ENCODE measurements at places on chromosomes 13 and 19.

- DNase-seq = no peak
Measured at GRCh38 chr19:48413879-48414587, 20.6 kb downstream of the GRIN2D start.

DNA sequence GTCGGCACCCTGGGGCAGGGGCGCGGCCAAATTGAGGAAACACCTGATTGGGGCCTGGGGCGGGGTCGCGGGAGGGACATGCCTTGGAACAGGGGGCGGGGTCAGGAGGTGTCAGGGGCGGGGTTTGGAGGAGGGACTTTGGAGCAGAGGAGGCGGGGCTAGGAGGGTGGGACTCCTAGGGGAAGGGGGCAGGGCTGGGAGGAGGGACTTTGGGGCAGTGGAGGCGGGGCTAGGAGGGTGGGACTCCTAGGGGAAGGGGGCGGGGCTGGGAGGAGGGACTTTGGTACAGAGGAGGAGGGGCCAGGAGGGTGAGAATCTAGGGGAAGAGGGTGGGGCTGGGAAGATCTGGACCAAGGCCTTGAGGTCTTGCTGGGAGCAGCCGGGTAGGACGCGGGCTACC lies 21.9 kb downstream of the GRIN2D start:
- DNase-seq = peak; percentile 86

GRCh38 chr13:19185086-19185864 lies 3.7 kb upstream of the TUBA3C start:
- DNase-seq = no peak

GRCh38 chr13:108315273-108315672 lies 45.8 kb downstream of the TNFSF13B start:
- no peak for DNase-seq

GRCh38 chr19:47418692-47419029 lies 666 bp downstream of the MEIS3 start:
- DNase-seq = no peak

DNA sequence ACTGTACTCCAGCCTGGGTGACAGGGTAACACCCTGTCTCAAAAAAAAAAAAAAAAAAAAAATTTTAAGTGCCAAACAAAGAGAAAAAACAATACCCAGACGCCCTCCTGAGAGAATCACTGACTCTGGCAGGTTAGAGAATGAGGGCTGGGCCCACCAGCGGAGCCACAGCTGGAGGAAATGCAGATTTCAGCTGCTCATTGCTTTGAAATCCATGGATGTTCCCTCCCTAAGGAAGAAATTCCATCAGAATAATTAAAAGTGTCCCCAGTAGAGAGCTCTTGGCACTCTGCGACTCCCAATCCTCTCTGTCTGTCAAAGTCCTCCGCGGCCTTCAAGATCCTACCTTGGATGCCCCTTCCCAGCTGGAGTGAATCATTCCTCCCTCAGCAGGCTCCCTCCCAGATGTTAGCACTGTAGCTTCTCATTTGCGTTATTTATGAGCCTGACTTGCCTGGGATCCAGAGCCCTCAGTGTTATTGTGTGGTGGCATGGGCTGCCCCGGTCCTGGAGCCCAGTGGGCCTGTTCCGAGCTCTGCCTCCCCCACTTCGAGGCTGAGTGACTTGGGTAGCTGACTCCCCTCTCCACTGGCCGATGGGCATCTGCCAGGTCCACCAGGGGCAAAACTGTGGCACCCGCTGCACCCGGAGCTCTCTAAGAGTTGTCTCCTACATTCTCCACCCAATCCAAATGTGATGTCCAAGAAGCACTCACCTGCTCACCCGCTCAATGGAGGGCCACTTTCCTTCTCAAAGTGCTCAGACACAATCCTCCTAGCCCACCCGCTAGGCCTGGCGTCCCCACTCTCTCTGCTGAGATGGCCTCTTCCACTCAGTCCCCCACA lies 47.0 kb downstream of the SERP2 start:
- DNase-seq = no peak

- DNase-seq = no peak
Measured at GRCh38 chr19:37930416-37930815, 23.4 kb downstream of the SIPA1L3 start.

DNA sequence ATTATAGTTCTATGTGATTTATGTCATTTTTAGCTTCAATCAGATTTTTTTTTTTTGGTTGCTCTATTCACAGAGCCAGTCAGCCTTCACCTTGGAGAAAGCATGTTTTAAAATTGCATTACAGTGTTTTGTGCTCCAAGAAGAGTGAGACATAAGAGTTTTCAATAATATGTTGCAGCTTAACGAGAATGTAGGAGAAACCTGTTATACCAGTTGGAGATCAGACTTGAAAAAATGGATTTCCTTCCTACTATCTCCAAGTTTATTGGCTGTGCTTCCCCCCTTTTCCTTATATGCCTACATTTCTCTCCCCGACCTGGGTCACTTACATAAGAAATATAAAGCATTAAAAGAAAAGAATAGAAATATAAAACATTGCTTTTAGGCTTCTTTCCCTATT lies 123.9 kb upstream of the ARGLU1 start:
- DNase-seq = no peak

GRCh38 chr19:5624018-5624663 lies 1.3 kb downstream of the SAFB start:
- peak; percentile 71 for DNase-seq

DNA sequence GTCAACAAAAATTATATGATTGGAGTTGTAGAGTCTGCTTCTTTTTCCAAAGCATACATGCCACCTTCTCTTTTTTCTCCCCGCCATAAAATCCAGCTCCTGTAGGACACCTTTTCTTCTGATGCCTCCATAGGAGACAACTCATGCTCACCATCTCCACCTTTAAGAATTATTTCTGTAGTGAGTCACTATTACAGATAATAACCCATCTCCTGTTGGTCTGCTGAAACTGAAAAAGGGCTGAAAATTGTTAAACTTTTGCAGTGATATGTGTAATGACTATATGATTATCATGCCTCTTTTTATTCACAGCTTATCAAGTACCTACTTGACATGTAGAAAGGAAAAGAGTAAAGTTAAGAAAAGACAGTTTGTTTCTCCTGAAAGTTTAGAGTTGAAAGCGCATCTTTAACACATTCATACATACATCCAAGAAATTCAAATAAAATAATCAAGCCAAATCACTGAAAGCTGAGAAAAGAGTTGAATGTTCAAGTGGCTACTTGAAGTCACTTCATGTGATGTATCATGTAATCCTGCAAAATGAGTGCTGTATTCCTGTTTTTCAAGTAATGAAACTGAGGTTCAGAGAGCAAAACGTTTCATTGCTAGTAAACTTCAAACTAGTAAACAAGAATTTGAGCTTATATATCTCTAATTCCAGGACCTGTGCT lies 35.5 kb upstream of the LPAR6 start:
- DNase-seq = no peak

- DNase-seq = no peak
Measured at GRCh38 chr19:51016798-51017683, 2.5 kb downstream of the KLK10 start.

- DNase-seq = no peak
Measured at GRCh38 chr13:29878101-29878500, 27.7 kb upstream of the UBL3 start.

- no peak for DNase-seq
Measured at GRCh38 chr13:98746968-98747367, 5.5 kb downstream of the SLC15A1 start.

- DNase-seq = no peak
Measured at GRCh38 chr13:43665388-43665787, 121.4 kb downstream of the ENOX1 start.

DNA sequence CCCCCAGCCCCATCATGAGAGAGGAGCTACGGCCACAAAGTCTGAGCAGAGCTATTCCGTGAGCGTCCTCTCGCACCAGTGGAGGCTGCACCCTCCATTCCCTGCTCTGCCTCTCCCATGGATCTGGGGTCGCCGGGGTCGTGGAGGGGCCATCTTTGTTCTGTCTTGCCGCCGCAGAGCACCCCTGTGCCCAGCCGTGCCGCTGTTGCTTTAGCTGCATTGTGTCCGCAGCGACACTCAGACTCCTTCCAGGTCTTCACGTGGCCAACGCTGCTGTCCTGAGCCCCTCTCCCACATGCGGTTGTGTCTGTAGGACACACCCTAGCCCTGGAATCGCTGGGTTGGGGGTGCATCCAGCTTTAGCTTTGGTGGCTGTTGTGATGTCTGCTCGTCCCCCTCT lies 15.8 kb downstream of the YIPF2 start:
- no peak for DNase-seq

- no peak for DNase-seq
Measured at GRCh38 chr13:98707281-98707999, 45.0 kb downstream of the SLC15A1 start.

GRCh38 chr19:41328157-41328841 lies 18.3 kb downstream of the CCDC97 start:
- DNase-seq = no peak

DNA sequence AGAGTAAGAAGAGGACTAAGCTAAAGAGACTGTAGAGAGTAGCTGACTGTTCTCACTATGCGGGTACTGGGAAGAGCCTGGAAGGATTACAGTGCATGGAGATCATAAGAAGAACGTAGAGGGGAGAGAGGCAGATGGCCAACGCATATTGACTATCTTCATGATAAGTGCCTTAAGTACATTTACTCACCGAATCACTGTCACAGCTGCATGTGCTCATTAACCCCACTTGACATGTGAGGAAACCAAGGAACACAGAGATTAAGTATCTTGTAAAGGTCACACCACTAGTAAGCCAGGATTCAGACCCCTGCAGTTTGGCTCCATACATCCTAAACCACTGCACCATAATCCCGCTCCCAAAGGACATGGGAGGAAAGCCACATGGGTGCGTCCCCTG lies 34.1 kb downstream of the SMAD9 start:
- no peak for DNase-seq

DNA sequence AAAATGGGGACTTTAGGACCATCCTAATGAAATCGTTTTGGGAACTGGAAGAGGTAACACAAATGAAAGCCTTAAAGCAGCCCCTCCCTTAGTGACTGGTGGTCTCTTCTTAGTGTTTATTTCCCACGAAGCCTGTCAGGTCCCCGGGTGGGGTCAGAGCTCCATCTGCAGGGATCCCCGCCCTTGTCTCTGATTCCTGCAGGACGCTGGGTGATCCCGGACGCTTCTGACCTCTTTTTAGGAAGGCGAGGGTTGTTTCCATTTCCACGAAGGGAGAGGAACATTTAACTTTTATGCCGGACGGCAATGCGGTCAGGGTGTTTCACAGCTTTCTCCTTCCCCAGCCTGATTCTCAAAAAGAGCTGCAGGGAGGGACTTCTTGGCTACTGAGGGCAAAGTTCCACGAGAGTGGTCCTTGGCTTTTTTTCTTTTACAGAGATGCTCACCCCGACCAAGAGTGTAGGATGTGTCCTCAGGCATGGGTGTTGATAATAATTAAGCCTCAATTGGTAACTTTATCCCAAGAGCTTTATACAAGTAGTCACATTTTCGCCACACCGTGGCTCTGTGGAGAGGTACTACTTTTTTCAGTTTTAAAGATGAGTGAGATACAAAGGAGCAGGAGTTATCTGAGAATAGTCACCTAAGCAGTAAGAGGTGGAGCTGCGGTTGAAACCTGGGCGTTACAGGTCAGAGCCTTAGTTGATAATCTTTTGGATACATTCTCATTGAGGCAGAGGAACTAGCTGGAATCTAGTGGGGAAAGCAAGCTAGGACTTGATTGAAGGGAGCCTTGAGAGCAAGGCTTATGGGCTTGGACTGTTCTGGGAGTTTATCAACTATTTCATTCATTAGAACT lies 813 bp downstream of the ZNF284 start:
- DNase-seq = no peak

GRCh38 chr19:33368074-33368864 lies 5.2 kb upstream of the CEBPG start:
- no peak for DNase-seq

- DNase-seq = no peak
Measured at GRCh38 chr13:23806874-23807526, 82.2 kb downstream of the MIPEP start.

- DNase-seq = no peak
Measured at GRCh38 chr13:108322206-108322824, 52.8 kb downstream of the TNFSF13B start.

DNA sequence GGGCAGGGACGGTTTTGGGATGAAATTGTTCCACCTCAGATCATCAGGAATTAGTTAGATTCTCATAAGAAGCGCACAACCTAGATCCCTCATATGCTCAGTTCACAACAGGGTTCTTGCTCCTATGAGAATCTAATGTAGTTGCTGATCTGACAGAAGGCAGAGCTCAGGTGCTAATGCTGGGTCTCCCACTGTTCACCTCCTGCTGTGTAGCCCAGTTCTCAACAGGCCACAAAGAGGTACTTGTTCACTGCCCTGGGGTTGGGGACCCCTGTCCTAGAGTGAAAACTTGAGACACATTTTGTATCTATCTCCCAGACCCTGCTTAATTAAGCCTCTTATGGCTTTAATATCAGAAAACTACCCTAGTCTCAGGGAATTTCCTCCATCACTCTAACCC lies 966.0 kb downstream of the PCDH17 start:
- no peak for DNase-seq

- DNase-seq = no peak
Measured at GRCh38 chr19:4904481-4904880, 1.8 kb upstream of the ARRDC5 start.

DNA sequence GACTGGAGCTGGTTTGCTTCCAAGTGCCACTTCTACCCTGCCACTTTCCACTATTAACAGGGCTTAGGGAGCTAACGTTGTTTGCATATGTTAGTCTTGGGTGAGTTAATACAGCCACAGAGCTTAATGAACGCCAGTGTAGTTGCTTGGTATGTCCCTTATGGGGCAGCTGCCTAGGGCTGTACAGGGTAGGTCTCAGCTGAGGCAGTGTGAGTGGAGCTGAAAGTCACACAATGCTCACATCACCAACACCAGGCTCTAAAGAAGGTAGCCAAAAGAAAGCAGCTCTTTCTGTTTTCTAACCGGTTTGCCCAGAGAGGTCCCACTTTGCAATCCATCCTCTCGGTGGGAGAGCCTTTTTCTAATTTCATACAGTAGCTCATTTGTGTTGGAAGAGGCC lies 186.2 kb downstream of the RGCC start:
- DNase-seq = no peak

DNA sequence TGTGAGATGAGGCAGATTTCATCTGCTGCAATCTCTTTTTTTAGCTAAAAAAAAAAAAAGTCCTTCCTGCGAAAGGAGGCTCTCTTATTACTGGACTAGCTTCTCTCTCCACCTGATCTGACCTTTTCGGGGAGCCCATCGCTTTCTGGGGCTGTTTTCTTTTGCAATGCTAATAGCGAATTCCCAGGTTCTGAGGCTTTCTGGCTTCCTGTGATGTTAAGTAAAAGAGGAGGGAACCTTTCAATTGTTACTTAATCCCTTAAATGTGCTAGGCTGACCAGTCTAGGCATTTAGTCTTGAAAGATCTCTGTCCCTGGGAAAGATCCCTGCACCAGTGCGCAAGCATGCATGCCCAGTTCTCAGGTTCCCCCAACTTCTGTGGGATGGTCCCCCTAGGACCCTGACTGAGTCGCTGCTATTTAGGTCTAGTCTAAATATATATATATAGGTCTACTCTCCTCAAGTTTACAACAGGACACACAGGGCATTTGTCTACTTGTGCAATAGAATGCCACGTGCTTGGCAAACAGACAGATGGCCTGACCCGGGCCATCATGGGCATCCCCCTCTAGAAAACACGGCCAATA lies 224.7 kb downstream of the ZNF536 start:
- no peak for DNase-seq

GRCh38 chr13:37486171-37486681 lies 112.3 kb downstream of the POSTN start:
- DNase-seq = no peak
